ENCODE measurements at places on chromosomes 7 and 10. TPM values are rescaled to one million over a fixed set of nuclear protein-coding genes. Genes with fewer than 3 reads are reported as not detected.

The PLEKHA1 gene
- total RNA-seq: 32.6 TPM

The PNLIPRP2 gene
- not detected for total RNA-seq

The ASB13 gene
- 16.5 TPM for total RNA-seq

The UNCX gene
- not detected for total RNA-seq

The GOLGA7B gene
- total RNA-seq: 0.14 TPM

Measured in GM23338 (cell line).